ENCODE measurements at places on chromosomes 12 and 14.

DNA sequence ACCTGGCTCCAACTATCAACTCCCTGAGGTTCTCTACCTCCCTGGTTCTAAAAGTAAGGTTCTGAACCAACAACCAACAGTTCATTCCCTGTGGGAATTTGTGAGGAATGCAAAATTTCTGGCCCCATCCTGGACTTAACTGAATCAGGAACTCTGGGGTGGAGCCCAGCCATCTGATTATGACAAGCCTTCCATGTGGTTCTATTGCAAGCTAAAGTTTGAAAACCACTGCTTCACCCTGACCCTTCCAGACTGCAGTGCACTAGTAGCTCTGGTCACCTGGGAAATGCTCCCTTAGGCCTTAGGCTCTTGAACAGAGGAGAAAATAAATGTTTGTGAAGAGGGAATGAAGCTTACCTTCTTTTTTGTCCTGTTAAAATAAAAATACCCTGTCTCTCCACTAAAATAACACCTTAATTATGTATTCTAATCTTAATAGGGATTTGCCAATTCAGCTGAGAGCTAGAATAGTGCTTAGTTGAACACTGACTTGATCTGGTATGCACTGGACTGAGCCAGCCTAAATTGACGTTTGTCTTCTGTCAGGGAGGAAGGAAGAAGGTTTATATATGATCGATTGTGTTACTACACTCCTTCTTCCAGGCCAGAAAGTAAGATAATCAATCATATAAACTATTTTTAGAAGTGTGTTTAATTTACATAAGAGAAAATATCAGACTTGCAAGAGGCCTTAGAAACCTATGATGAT, 39.1 kb upstream of the DDHD1 start:
- no peak for DNase-seq

DNA sequence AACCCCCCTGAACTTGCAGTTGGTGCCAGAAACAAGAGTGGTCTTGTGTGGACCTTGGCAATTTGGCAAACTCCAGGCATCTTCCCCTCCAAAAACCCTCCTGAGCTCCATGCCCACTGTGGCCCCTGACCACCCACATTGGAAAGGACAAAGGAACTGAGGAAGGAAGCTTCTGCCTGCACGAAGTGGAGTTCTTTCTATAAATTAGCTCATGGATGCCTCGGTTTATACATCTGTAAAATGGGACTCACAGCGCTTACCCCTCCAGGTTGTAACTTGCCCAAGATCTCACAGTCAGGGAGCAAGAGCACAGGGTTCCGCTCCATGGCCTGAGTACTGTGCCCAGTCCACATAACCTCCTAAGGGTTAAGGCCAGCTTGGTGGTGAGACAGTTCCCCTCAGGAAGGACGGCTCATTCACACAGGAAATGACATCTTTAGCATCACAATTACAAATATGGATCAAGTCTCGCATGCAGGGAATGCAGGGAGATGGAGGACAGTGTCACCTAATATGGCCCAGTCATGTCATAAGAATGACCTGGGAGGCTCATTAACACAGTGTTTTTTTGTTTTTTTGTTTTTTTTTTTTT, 66.6 kb downstream of the CLMN start:
- no peak for DNase-seq

DNA sequence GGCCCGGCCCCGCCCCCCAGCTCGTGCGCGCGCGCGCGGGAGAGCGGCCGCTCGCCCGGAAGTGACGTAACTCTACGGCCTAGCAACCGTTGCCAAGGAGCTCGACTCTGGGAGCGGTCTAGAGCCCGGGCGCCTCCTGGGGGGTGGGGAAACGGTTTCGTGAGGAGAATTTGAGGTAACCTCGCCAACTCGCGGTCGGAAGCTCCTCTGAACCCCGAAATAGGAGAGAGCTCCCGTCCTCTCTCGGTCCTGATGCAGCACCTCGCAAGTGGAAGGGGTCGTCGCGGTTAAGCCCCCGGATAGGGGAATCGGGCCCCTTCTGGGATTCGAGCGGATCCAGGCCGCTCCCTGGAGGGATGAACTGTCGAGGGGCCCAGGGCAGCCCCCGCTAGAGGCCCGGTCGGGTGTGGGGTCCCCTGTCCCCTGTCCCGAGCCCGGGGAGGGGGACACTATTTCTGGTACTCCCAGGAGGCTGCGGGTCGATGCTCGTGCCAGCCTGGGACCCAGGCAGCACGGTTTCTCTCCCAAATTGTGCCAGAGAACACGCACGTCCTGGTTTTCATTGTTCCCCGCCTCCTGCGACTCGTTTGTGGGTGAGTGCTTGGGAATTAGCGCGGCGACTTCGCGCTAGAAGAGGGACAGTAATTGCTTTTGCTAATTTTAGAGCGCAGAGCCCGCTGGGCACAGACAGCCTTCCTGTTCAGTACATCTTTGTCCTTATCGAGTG, at the start of gene IFT81:
TSS of gene IFT81 (plus strand) at position 89 of the 727 bp plus-strand sequence. CDS start 3,024 bp downstream, outside the sequence.
- DNase-seq: peak; percentile 67

DNA sequence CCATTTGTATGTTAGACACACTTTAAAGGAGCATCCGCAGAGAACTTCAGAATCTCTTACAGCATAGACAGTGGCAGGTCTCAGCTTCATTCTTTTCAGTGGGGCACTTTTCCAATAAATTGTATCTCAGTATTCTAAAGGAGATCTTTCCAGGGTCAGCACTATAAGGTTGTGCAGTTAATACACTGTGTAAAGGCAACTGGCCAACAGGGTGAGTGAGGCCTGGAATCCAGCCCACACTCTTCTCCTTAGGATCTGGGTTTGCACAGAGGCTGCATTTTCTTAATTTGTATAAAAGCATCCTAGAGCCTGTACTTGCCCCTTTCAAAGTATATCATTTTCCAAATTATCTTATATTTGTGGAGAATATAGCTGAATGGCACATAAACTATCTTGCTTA, 94.2 kb downstream of the MYF5 start:
- DNase-seq: no peak

DNA sequence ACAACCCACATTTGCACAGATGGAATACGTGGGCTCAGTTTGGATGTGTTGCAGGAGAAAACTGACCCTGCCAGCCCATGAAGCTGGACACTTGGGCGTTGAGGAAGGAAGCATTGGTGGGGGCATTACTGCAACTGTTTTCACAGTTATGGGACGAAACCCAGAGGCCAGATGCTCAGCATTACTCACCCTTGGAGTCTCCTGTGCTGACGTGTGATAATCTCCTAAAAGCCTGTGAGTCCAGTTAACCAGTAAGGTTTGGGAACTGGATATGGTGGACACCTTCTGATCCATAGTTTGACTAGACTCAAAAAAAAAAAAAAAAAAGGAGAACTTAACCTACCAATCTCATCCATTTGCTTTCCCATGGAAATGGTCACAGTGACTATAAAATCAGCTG, 52.8 kb upstream of the EGLN3 start:
- DNase-seq: no peak

GRCh38 chr14:63155511-63156185, 48.6 kb upstream of the RHOJ start:
- DNase-seq: no peak

GRCh38 chr14:36426113-36426512, 93.9 kb downstream of the NKX2-1 start:
- DNase-seq: no peak

GRCh38 chr12:123828854-123829547, 66.9 kb downstream of the DNAH10 start:
- DNase-seq: no peak

DNA sequence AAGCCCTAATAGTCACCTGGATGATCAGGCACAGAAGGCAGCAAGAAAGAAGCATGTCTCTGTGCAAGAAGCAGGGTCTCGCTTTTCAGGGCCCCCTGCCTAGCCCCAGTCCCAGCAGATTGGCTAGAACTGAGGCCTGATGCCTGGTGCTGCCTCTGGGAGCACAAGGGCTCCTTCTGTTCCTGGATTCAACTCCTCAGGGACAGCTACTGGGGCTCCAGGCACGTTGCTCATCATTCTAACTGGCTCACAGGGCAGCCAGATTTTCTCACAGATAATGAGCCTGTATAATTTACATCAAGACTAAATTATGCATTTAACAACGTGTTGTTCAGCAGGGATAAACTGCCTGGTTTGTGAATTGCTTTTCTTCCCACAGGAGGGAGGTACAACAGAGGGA, 106.5 kb upstream of the PLXNC1 start:
- no peak for DNase-seq

DNA sequence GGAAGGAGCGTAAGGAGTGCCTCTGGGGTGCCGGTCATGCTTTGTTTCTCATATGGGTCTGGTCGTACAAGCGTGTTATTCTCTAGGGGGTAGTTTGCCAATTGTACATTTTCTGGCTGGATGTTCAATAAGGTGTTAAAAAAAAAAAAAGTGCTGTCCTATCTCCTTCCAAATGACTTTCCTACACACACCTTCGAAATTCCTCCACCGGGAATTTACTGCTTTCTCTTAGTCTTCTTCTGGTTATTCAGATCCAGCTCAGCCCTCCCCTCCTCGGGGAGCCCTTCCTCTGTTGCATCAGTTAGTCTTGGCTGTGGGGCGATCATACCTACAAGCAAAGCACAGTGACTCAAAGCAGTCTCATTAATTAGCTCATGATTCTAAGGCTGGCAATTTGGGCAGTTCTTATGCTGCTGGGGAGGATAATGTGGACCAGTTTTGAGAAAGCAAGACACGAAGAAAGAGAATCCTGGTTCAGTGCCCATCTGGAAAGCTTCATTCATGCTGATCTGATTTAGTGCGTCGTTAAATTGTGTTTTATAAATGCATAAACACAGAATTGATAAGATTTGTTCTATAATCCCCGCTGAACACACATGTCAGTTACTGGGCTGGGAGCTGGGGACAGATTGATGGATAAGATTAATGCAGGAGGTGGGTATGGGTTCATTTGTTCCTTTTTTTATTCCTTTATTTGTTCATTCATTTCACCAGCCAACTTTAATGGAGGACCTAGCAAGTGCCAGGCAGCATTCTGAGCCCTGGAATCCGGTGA, 9.2 kb upstream of the CLMN start:
- no peak for DNase-seq

GRCh38 chr14:80304125-80304766, 92.9 kb upstream of the DIO2 start:
- DNase-seq: peak; percentile 39

DNA sequence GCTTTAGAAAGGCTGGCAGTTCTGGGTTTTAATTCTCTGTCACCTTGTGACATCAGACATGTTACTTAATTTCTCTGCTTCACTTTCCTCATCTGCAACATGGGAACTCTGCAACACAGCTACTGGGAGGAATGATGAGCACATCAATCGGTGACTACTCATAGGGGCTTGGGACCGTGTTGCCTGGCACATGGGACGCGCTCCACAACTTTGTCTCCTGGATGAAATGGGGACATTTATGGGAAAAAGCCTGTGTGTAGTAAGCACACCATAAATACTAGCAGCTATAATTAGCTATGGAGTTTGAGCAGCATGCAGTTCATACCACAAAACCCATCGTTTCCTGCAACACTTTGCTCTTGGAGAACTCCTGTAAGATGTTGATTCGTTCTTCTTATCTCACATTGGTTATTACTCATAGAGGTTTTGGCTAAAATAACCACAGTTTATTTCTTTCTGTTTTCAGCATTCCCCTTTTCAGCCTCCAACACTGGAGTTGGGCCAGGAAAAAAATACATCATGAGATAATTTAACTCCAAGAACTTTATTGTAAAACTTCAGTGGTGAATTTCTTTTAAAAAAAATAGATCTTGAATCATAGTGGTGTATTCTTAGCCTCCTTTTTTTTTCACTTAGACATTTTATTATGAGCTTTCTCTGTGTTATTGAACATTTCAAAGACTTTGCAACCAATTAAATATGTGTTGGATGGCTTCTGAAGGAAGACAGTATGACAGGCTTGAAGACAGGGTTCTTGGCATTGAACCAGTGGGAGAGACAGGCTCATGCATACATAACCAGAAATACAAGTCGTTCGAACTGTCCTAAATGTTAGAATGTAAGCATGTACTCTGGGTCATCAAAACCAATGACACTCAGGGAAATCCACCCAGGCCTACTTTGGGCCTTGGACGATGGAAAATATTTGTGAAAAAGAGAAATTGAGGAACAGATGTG, 72.7 kb downstream of the RIN3 start:
- peak; percentile 100 for DNase-seq

- no peak for DNase-seq
Observed at GRCh38 chr12:57234571-57235016, 5.1 kb downstream of the SHMT2 start.

DNA sequence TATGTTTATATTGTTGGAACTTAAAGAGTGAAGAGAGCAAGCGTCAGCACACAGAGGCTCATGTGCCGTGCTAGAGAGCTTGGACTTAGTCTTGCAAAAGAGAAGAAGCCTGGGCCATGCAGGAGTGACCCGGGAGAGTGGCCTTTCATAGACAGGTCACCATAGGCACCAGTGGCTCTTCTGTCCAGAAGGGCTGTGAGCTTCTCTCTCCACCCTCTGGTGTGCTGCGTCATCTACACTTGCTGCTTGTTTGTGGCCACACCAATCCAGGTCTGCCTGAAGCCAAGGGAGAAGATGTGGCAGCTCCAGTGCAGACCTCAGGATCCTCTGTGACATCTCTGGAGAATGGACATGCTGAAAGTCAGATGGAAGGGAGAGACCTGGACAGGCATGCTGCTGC, 74.4 kb downstream of the NTF3 start:
- no peak for DNase-seq

DNA sequence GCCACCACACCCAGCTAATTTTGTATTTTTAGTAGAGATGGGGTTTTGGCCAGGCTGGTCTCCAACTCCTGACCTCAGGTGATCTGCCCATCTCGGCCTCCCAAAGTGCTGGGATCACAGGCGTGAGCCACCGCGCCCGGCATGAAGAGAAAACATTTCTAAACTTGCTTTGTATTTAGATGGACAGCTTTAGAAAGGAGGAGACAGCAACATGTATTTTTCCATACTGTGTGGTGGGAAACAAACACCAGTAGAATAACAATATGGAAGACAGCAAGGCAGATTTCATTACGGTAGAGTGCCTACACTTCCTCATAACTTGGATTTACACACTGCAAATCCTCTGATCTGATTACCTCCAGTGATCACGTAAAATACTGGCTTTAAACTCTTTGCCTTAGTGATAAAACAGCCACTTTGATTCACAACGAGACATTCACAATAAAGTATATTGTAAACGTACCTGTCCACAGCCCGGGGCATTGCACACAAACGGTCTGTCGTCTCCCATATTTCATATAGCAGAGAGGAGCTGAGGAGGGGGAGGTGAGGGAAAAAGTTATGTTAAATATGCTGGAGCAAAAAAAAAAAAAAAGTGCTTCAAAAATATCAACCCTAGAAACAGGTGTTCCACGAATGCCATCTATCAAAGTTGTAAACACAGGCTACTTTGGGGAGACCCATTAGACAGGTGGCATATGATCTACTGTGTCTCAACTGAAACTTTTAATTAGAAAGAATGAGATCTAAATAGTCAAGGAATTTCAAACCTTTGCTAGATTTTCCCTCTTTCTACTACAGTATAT, 25.5 kb downstream of the ATF7 start:
- DNase-seq: no peak

DNA sequence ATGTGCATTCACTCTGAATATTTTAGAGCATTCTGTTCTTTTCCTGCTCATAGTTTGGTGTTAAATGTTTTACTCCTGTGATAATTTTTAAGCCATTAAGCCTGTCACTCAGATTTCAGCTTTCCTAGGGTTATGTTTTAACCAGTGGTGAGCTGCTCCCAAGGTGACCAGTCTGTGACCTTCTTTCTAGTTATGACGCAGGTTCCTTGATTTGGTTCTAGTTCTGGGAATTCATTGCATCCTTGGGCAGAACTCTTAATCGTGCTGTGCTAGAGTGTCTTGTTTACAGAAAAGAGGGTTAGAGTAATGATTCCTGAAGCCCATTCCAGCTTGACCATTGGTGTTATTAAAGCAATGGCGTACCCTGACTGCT, 2.2 kb downstream of the GABARAPL1 start:
- no peak for DNase-seq

Measured in AG09309 (cell line).